ENCODE measurements at places on chromosomes 6 and 20. TPM values are rescaled to one million over a fixed set of nuclear protein-coding genes. Genes with fewer than 3 reads are reported as not detected.

ULBP3 gene
- 6.1 TPM for total RNA-seq

ADGB gene
- not detected for total RNA-seq

APCDD1L gene
- total RNA-seq = 6.5 TPM

WFDC5 gene
- not detected for total RNA-seq

ABHD16A gene
- 41.3 TPM for total RNA-seq

GHRH gene
- not detected for total RNA-seq

PTK6 gene
- total RNA-seq = not detected

ANGPT4 gene
- not detected for total RNA-seq

TAAR6 gene
- total RNA-seq = not detected

RPS10 gene
- 4,666 TPM for total RNA-seq

GPR6 gene
- total RNA-seq = not detected

C6orf15 gene
- not detected for total RNA-seq

ANKRD6 gene
- 4.9 TPM for total RNA-seq

HLA-DQA1 gene
- total RNA-seq = not detected

DEFB123 gene
- total RNA-seq = not detected

HTR1B gene
- total RNA-seq = 17.9 TPM

SHLD1 gene
- 3.6 TPM for total RNA-seq

CFAP206 gene
- 0.65 TPM for total RNA-seq

WDR27 gene
- total RNA-seq = 16.6 TPM

SLC17A3 gene
- total RNA-seq = not detected

SLC22A3 gene
- total RNA-seq = 0.32 TPM

ABHD16B gene
- total RNA-seq = not detected

C6orf141 gene
- 2.7 TPM for total RNA-seq

RTEL1 gene
- total RNA-seq = 11.2 TPM

EYS gene
- total RNA-seq = 0.32 TPM

DUSP15 gene
- total RNA-seq = not detected

MRAP2 gene
- total RNA-seq = 18.8 TPM

Measured in epithelial cell of umbilical artery (primary cell).